GOT3 (cell line): ENCODE measurements at places on chromosomes 12 and 14.

DNA sequence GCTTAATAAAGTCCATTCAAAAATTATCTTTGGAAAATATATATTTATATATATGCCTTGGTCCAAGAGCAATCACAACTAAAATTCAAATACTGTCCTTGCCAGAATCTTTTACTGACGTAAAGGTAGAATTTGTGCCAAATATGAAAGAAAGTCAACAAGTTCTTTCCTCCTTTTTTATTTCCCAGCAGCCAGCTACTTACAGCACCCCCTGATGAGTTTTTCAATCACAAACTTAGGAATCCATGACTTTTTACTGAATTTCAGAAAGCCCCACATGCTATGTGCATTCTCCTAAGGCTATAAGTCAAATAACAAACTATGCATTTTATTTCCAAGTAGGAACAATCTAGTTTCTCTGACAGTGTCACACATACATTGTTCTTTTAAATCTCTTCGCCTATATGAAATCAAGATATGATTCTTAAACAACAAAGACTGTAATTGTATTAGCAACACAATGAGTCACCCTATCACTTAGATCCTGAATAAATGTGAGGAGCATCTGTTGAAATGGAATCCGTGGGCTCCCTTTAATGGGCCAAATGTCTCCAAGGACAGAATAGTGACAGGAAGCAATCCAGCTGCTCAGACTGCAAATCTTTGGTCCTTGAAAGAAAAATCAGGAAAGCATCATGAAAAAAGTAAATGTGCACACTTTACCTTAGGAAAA is 271.4 kb downstream of the DUSP6 start:
- no peak for DNase-seq

DNA sequence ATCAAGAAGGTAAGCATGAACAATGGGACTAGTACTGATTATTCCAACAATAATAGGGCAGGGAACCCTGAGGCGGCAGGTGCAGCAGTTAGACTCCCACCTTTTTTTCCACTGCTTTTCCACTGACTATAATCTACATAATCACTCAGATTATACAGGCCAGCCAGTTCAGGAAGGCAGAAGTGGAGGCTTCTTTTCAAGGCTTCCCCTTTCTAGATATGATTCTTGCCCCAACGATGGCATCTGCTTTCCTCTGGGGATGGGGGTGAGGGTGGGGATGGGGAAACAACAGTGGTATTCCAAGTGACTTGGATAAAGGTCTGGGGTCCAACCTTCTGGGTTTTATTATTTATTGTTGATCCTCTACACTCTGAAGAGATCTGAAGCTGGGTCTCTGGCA is 331 bp downstream of the NCKAP1L start:
- DNase-seq = no peak

DNA sequence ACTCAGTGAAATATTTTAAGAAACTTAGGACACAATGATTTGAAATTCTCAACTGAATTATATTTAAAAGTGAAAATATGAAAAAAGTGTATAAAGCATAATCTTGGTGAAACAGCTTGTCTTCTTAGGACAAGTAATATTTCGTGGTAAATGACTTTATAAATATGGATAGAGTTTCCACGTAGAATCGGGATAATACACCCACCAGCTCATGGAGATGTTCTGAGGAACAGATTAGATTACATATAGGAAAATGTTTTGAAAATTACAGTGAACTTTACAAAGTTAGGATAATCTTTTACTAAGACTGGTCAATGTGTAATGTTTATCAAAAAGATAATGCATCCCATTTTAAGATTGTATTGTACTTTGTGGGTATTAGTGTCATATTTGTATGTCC is 25.6 kb upstream of the MYF6 start:
- DNase-seq = no peak

GRCh38 chr12:29354954-29355353 is 26.0 kb downstream of the ERGIC2 start:
- DNase-seq = no peak

GRCh38 chr12:118436002-118436730 is 59.8 kb downstream of the SUDS3 start:
- no peak for DNase-seq

GRCh38 chr14:100587763-100588411 is 670 bp upstream of the BEGAIN start:
- no peak for DNase-seq

DNA sequence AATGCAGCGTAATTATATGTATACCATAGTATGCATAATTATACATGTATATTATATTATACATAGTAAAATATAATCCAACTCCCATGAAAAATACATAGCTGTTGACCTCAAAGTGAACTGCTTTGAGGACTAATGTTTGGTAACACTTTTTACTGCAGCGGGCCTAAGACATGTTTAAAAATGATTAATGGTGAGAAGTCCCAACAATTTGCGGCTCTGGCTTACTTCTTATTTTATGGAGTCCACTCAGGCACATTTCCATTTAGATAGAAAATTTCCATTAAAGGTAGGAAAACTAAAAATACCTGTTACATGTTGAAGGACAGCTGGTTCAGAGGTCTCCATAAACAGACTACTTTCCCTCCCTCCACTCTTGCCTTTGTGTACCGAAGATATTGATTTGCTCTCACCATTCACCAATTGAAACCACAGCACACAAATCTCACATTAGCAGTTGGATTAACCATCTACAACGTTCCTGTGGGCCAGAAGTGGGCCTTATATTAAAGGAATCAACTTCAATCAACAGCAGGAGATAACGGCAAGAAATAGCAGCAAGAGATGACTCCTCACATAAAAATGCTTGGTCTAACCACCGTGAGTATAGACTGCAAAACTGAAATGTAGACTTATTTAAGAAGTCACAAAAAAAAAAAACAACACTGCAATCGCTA is 14.1 kb upstream of the NT5DC3 start:
- no peak for DNase-seq

GRCh38 chr14:91888641-91889476 is 21.5 kb upstream of the TC2N start:
- no peak for DNase-seq

DNA sequence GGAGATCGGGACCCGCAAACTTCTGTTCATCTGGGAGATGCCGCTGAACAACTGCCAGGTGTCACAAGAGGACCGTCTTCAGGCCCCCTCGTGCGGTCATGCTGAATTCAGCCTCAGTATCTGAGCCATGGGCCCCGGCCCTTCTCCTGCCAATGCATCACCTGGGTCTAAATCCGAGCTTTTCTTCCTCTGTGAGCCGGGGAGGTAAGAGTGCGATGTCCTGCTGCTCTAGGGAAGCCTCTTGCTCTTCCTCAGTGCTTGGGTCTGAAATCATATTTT is 155.8 kb upstream of the FKBP4 start:
- DNase-seq = no peak

GRCh38 chr12:53951577-53952334 is 2.9 kb upstream of the HOXC12 start:
- DNase-seq = no peak

GRCh38 chr14:56413721-56414120 is 165.9 kb upstream of the TMEM260 start:
- no peak for DNase-seq

GRCh38 chr14:23356662-23357061 is 4.0 kb upstream of the SLC22A17 start:
- no peak for DNase-seq

DNA sequence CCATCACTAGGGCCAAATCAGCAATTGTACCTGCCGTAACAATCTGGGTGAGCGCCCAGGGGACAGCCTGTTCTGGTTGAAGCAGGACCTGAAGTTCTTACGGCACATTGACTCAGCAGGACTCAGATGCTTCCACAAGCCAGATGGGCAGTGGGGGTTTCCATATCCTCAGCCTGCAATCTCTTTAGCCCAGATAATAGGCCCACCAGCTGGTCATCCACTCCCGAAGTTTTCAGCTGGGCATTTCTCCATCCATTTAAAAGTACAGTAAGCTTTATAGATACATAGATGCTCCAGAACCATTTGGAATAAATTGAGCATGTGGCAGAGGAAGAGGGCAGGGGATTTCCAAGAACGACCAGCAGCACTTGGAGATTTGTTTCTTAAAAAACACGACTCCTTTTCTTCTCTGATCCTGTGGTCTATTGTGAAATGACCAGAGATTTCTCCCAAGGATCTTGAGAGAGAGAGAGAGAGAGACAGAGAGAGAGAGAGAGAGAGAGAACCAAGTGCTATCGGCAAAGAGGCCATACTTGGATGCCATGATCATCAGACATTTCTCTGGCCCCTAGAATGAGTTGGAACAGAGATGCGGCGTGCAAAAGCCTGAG is 74.8 kb upstream of the PLXNC1 start:
- no peak for DNase-seq

DNA sequence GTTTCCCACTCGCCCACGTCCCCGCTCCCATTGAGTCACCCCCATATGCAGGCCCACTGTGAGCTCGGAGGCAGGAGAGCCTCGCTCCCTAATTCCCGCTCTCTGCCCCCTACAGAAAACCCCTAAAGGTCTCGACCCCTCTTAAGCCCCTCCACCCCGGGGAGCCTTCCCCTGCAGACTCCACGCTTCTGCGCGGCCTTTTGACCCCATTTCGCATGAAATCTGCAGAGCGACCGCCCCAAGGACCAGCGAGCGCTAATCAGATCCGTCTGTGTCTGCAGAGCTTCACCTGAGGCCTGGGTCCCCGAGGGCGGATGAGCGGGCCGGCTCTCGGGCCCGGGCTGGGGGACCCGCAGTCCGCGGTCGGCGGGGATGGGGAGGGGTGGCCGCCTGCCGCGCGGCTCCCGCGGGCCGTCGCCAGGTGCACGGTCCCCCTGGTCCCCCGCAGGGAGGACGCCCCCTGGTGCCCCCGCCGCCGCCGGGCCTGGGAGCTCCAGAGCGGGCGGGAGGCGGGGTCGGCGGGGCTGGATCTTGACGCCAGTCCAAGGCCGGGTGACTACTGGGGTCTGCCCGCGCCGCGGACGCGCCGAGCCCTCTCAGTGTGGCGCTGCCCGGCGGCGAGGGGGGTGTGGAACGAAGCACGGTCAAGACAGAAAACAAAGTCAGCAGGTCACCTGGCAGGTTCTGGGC is 10.1 kb downstream of the BMP4 start:
- DNase-seq = no peak

- DNase-seq = peak; percentile 67
These were observed at the start of gene TPI1 for GRCh38 chr12:6867413-6868210. TSS of gene TPI1 (plus strand) at chr12:6867531. CDS start at chr12:6867567, 36 bp downstream.

GRCh38 chr12:71214511-71215285 is 56.9 kb upstream of the TSPAN8 start:
- no peak for DNase-seq

- no peak for DNase-seq
These were observed 44.0 kb downstream of the RHOJ start for GRCh38 chr14:63248211-63248610.

- DNase-seq = no peak
These were observed 17.4 kb downstream of the EXD2 start for GRCh38 chr14:69208666-69209065.

DNA sequence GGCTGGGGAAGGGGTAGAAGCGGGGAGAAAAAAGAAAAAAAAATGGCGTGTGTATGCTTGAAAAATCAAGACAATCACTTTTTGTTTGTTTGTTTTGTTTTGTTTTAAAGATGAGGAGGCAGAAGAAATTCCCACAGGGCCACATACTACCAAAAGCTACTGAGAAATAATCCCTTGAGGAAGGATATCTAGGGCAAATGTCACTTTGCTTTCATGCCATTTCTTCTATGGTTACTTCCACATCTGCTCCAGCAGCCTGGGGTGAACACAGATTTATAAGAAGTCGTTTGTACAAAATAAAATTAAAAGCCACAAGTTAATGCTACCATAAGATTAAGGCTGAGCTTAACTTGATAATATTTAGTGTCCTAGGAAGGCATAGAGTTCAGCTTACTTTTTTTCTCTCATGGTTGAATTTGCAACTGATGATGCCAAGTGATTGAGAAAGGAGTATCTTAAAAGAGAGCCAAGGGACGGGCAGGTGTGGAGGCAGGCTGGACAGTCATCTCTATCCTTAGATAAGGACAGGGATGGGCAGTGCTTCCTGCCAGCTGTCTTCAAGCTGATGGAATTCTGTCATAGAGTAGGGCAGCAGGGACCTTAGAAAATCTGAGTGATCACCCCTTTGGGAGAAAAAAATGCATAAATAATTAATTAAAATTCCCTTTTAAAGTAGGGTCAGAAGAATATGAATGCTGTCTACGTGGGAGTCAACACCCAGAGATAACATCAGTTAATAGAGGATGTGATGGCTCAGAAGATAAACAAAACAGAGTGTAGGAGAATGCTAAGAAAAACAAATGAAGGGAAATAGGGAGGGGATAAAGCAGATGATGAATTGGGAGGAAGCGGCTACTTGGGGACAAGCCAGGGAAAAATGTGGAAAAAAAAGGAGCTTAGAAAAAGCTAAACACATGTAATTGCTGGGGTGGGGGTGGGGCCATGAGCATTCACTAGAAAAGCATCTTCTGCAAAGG is 57.1 kb downstream of the DYRK2 start:
- no peak for DNase-seq

DNA sequence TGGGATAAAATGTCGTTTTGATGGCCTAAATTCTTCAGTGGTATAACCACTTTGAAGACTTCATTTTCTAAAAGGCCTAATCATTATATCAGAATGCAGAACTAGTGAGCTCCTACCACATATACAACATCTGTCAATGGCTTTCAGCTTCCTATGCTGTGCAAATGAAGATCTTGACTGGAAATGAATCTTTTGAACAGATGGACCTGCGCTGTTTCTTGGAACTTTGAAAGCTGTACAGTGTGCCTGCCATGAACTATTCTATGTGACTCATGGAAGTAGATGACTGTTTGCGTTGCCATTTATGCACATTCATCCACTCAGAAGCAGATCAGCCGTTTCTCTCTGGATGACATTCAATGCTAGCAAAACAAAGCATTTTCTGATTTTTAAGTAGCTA is 542.2 kb upstream of the USP15 start:
- no peak for DNase-seq

GRCh38 chr14:73888971-73889370 is 2.3 kb downstream of the ZNF410 start:
- no peak for DNase-seq

DNA sequence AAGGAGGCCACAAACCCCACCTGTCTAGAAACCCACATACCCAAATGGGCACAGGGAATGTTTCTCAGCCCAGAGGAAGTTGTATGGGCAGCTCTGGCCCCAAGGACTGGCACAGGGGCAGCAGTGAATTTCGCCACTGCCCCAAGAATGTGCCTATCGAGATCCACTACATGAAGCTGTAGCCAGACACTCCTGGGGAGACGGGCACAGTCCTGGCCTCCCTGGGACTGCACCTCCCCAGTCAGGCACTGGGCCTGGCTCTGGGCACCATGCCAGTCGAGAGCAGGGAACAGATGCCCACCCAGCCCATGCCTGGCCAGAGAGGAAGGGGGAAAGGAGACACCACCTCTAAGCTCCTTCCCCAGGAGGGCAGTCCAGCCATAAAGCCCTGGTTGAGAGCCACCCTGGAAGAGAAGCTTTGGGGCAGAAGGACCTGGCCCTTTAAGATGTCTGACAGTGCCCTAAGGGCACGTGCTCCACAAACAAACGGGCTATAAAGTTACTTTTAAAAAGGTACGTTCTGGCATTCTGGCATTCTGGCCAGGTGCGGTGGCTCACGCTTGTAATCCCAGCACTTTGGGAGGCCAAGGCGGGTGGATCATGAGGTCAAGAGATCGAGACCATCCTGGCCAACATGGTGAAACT is 8.4 kb downstream of the ADCY6 start:
- DNase-seq = no peak
